ENCODE measurements at places on chromosomes 1 and 21.

- DNase-seq: no peak
Observed at GRCh38 chr1:8955406-8955805, 9.7 kb downstream of the CA6 start.

DNA sequence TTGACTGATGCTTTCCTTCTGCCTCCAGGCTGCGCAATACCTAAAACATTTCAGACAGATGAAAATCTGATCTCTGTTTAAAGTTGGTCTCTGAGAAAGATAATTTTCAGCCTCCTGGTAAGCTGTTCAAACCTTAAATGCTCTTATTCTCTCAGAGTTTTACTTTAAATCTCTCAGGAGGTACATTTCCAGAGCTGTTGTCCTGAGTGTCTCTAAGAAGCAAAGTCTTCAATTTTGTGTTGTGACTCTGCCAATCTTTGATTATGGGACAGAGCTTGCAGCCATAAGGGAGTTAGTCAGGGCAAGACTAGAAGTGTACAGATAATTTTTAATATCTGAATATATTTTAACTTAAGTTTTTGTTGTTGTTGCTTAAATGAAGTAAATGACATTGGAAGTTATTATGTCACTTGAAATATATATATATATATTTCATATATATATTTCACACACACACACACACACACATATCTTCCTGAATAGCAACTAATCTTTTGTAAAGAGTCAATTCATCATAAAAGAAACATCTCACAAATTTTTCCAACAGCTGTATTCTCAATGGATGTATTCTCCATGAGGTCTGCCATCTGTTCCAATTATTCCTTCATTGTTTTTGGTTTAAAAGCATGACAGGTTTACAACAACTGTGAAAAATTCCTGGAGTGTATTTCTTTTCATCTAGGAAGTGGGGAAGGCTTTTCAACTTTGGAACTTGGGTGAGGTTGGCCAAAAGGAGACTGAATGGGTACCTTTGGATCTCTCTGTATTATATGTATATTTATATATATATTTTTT lies 259.4 kb downstream of the BACH1 start:
- no peak for DNase-seq

DNA sequence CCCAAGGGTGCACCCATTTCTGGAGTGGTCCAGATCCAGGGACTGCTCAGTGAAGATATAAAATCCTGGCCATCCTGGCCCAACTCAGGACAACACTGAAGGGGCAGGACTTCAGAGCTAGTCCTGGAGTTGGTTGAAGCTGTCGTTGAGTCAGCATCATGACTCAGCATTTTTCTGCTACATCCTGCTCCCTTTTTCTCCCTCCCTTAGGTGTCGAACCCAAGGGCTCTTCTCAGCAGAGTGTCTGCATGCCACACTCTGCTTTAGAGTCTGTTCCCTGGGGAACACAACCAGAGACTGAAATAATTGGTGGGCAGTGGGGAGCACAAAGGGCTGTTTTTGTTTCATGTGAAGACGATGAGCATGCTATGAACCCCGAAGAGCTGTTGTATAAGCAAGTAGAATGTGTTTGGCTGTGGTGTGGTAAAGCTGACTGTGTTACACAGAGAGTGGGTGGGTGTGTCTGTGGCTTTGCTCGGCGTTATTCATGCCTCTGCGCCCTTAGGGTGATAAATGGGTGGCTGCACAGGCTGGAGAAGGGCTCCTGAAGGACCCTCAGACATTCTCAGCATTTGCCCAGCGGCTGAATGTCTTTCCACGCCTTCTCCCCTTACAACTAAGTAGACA lies 167.2 kb downstream of the CYYR1 start:
- no peak for DNase-seq

DNA sequence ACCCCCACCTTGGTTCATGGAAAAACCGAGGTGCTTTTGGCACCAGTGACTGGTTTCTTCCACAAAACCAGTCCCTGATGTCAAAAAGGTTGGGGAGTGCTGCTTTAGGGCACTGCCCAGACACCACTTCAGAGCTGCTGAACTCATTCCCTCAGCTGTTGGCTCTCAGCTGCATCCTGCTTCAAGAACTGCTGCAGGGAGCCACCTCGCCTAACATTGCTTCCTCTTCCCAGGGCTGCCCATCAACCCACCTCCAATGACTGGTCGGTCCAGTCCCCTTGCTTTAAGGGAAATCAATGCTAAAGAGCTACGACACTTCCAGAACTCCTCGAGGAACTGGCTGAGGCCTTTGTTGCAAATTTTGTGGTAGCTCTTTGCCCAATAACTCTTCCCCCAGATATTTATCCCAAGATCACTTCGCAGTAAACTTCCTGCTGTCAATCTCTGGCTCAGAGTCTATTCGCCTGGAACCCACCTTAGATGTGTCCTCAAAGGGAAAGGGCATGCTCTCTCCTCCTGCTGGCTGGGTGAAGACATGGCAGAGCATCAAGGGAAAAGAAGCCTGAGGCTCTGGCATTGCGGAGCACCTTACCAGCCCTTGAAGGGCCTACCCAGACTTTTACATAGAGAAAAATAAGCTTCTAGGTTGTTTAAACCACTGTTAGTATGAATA lies 29.0 kb downstream of the C1orf52 start:
- DNase-seq: no peak

GRCh38 chr1:89665941-89666340 lies 33.0 kb downstream of the LRRC8C start:
- no peak for DNase-seq

Measured in activated gamma-delta T cell treated with Interleukin-2 at 50 U/mL for 16 hours (primary cell).